COR-L47 (cell line): ENCODE measurements at places on chromosomes 7 and 10.
A peak's percentile ranks its signal among the peaks of the same experiment; 100 is the strongest.

DNA sequence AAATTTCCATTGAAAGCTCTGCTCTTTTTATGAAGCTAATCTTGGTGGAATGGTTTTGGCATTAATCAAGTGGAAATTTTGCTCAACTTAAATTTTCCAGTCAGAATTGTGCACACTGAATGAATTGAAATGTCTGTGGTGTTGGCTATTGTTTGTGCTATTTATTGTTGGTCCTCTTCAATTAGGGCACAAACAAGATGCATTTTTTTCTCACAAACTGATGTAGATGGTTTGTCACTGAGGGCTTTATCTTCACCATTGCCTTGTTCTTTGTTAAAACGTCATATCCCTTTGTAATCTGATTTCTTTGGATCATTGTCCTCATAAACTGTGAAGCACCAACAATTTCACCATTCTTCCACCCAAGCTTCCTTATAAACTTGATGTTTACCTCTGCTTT lies 152.1 kb upstream of the RHOBTB1 start:
- DNase-seq: no peak

- no peak for DNase-seq
Observed at GRCh38 chr7:44157116-44158080, 16.3 kb upstream of the MYL7 start.

- no peak for DNase-seq
Observed at GRCh38 chr10:62690703-62691102, 113.8 kb upstream of the ADO start.

GRCh38 chr10:29324220-29324841 lies 35.5 kb downstream of the LYZL1 start:
- DNase-seq: no peak

GRCh38 chr10:16843252-16843870 lies 26.1 kb upstream of the RSU1 start:
- peak; percentile 43 for DNase-seq

GRCh38 chr10:77348082-77348481 lies 289.5 kb downstream of the KCNMA1 start:
- DNase-seq: no peak

DNA sequence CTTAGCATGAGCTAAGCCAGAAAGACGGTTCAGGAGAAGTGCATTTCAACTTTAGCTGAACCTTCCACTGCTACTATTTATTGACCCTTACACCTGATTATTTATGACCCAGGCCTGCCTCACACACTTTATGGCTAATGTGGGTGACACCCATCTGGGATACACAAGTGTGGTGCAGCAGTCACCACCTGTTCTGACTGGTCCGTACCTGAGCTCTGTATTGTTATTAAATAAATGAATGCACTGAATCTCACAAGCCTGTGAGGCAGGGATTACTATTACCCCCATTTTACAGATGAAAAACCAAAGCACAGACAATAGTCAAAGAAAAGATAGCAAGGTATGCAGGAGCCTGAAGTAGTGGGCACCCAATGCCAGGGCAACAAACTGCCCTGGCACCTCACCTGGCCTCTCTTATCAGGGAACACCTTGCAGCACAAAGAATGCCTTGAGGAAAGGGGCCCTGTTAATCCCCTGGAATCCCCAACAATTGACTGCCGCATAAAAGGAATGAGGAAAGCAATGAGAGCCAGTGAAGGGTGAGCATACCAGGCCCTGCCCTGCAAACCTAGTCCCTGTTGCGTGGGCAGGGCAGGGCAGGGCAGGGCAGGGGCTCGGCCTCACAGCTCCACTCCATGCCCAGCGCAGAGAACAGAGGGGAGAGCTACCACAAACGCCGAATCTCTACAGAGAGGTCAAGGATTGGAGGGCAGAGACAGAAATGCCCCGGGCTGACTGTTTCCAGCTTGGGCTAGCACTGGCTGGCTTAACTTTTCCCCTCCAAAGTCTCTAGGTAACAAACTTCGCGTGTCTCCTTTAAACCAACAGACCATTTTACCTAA lies 1.3 kb downstream of the ANXA11 start:
- no peak for DNase-seq

- no peak for DNase-seq
Observed at GRCh38 chr7:7984424-7984823, 15.8 kb downstream of the GLCCI1 start.

DNA sequence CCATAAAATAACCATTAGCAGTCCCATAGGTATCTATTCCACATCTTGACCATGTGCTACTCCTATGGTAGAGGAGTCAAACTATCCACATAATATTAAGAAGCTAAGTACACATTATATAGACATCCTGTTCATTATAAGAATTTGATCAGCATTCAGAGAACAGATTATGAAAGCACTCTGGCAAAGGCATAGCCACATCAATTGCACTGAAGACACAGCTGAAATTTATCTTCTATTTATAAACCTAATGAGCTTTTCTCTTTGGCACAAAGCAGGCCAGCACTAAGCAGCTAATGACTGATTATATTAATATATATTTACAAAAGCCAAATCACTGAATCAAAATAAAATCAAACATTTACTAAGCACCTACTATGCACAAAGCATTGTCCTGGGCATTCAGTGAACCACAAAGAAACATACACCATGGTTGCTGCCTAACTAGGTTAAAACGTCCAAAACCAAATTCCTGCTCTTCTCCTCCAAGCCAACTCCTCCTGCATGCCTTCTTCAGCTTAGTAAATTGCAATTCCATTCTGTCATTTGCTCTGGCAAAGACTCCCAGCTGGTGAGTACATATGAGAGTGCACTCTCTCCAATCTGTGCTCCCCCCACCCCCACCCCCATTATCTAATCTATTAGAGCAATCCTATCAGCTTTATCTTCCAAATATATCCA lies 122.6 kb upstream of the ASAH2 start:
- no peak for DNase-seq

DNA sequence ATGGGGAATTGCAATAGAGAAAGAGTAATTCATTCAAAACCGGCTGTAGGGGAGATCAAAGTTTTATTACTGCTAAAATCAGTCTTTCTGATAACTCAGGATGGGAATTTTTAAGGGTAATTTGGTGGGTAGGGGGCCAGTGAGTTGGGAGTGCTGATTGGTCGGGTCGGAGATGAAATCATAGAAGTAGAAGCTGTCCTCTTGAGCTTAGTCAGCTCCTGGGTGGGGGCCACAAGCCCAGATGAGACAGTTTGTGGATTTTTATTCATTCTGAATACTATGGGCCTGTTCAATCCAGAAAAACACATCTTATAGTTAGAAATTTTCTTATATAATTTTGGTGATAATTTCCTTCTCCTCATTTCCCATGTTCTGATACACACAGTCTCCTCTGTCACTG lies 25.4 kb downstream of the CALD1 start:
- DNase-seq: no peak

DNA sequence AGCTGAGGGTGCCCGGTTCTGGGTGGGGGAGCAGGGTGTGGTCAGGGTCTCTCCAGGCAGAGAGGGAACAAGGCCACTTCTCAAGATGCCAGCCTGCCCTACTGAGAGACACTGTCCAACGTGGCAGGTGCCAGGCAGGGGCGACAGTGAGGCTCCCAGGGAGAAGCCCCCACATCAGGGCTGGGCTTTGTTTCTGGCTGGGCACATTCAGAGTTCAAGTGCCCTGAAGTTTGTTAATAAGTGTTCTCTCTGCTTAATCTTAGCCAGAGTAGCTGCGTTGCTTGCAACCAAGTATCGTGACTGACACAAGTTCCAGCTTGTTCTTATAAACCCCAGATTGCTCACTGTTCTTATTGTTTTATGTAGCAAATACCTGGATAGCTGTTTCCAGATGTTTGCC lies 21.8 kb downstream of the FOXL3 start:
- no peak for DNase-seq

DNA sequence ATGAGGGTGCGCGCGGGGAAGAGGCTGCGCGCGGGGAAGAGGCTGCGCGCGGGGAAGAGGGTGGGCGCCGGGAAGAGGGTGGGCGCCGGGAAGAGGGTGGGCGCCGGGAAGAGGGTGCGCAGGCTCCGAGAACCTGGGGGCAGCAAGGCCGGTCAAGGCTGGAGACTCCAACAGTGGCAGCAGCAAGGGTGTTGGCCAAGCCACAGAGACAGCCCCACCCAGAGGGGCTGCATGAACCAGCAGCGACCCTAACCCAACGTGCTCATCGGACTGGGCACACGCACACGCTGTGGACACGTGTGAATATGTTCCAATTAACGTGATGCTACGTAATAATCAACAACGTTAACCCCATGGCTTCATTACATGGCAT lies 48.8 kb downstream of the DIP2C start:
- no peak for DNase-seq

DNA sequence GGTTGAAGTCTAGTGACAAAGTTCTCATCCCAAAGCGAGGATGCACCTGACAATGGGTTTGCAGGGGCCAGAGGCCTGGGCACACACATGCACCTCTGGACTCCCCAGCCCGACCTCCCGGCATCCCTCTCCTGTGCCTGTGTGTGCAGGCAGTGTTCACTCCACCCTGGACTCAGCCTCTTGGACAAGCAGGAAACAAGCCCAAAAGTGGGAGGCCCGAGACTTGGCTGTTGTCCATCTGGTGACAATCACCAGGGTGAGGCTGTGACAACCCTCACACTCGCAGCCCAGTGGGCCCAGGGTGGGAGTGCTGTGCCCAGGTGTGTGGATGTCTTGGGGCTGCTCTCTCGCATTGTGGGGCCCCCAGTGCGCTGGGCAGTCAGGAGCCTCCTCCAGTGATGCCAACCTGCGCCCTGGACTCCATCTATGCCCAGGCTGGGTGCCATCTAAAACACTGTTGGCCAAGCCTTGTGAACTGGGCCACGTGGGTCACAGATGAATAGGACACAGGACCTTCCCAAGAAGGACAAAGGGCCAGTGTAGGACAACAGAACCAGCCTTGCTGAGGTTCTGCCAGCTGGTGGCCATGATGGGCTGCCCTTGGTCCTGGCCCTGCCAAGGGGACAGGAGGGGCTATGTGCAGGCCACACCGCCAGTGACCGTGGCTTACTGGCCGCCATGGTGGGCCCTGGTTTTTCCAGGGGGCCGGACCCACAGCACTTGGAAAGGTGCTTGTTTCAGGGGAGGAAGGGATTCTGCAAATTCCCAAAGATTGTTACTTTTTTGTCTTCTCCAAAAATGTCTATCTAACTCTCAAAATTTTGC lies 144.3 kb downstream of the TCERG1L start:
- DNase-seq: no peak

DNA sequence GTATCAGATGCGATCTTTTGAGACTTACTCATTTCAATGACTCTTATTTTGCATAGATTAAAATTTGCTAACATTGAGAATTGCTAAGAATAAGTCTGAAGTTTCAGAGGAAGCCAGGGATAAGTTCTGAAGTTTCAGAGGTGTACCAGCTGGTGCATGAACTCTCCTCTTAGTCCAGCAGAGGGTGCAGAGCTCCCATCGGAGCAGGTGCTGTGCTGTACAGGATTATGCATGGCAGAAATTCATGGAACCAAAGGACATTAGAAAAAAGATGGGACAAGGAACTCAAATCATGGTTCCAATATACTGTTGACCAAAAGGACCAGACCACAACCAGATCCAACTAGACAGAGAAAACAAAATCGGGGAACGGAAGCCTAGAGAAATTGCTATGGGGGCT lies 41.9 kb downstream of the MGAM2 start:
- peak; percentile 28 for DNase-seq

- no peak for DNase-seq
Observed at GRCh38 chr7:140972876-140973829, 41.6 kb downstream of the MRPS33 start.

- DNase-seq: no peak
Observed at GRCh38 chr7:31416381-31416870, 75.9 kb upstream of the NEUROD6 start.

GRCh38 chr7:146216396-146217041 lies 99.9 kb downstream of the CNTNAP2 start:
- DNase-seq: no peak

DNA sequence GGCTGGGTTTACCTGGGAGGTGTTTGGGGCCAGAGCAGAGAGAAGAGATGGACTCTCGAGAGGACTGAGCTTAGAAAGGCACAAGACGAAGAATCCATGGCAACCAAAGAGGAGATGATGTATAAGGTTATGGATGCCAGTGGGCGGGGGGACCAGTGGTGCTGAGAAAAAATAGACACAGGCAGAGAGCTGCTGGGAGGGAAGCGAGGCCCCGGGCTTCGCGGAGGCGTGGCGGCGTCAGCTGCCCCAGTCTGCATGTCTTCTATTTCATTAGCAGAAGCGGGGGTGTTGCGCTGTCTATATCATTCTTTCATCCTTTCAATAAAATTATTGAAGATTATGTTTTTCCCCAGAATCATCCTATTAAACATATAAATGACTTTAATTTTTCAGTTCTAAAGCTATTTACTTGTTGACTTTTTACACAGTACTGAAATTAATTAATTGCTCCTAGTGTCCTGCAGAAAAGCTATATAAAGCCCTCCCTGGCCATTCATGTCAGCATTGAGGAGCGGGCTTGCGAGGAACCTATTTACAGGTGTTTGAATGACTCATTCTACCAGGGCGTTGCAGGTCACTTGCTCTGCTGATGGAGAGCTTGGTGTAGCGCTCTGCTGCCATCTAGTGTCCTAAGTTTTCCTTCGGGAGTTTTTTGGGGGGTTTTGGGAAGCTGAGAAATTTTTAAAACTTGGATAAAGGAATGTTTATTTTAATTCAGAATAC lies 42.9 kb upstream of the BHLHA15 start:
- DNase-seq: peak; percentile 74

DNA sequence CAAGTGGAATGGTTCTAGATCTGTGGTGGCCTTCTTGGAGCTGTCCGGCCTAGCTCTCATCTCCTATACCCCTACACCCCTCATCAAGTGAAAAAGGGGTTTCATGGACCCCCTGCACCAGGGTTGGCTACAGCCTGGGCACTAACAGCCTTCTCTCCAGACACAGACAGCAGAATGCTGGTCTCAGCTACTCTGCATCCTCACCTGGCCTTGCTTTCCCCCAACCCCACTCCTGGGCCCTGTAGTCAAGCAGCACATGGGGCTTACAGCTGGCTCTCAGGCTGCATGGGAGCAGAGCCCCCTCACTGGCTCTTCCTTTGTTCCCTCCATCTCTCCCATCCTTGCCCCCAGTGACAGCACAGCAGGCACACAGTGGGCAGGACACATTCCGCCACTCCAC lies 20.8 kb upstream of the TMEM273 start:
- DNase-seq: no peak

GRCh38 chr10:69345890-69346474 lies 67.7 kb downstream of the HK1 start:
- no peak for DNase-seq

DNA sequence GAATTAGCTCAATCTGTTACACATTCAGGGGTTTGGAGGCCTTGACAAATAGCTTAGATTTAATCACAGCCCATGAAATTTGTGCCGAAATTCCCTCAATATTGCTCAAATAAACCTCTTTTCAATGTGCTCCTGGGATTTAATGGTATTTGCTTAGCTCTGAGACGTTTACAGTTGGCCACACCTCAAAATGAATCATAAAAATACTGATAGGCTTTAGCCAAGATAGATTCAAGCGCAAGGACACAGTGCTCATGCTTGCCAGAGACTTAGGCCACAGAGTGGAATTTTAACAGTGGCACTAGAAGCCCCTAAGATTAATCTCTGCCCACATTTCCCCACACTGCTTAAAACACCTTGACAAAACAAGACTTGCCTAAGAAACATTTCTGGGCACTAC lies 2.3 kb upstream of the SEMA3C start:
- no peak for DNase-seq
